ENCODE measurements at places on chromosomes 1 and 21.

DNA sequence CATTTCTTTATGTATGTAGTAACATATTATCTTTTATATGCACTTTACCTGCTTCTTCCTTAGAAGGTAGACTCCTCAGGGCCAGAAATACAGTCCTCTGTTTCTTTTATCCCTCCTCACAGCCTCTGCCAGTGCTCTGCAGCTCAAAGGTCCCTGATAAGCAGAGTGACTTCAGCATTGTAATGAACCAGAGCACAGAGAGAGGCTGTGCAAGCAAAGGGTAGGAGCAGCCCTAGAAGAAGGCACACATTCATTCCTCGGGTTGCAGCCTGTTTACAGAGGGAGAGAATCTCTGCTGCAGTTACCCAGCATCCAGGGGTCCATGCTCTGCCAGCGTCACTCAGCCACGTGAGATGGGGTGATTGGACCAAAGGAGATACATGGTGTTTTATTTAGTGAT, 101.1 kb downstream of the RHOU start:
- no peak for DNase-seq

DNA sequence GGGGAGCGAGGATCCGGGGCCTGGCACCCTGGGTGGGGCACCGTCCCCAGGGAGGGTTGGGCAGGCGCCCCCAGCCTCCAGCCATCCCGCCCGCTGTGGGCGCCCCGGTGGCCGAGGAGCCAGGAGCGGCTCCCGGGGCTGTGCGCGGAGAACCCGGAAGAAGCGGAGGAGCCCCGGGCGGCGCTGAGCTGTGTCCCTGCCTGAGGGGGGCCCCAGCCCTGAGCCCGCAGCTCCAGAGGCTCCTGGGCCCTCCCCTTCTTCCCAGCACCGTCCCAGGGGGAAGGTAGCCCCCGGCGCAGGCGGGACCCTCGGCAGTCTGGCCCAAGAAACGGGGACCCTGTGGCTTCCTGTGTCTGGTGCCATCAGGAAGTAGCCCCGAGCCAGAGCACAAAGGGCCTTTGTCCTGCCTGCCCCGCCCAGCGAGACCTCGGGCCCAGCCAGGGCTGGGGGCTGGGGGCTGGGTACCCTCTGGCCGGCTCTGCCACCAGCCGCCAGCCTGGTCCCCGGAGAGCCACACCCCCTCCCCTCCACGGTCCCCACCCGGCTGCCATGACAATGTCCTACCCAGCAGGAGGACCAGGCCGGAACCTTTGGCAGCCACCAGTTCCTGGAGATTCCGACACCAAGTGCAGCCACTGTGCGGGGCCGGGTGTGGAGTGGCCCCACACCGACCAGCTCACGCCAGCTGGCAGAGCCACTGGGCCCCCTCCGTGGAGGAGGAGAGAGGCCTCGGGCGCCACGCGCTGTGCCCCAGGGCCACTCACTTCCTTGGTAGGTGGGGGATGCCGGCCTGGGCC, 15.6 kb upstream of the TTLL10 start:
- no peak for DNase-seq

DNA sequence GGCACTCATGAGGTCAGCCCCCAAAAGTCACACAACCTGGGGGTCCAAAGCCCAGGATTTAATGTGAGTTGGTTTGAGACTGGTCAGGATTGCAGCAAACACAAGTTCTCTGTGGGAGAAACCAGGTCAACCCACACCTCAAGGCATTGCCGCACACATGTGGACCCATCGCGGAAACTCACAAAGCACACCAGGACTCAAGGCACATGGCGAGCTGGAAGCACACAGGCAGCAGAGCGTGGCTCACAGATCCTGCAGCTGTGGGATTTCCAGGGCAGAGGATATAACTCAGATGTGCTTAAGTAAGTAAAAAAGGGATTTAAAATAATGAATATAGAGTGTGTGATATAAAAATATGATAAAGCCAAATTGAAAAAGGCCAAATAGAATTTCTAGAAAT, 51.6 kb upstream of the ADARB1 start:
- no peak for DNase-seq

DNA sequence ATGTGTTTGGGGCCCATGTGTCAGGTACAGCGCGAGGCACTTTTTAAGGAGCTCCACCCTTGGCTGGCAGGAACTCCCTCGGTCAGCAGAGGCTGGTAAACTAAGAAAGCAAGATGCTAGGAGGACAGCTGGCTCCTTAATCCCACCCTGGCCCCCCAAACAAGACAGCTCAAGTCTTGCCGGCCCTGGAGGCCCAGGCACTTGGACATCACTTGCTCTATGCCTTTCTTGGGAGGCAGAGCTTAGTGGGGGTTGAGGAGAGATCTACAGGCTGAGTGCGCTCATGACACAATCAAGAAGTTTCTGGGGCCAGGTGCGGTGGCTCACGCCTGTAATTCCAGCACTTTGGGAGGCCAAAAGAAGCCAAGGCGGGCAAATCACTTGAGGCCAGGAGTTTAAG, 78.1 kb downstream of the CD34 start:
- no peak for DNase-seq

GRCh38 chr1:21152423-21153100, 24.1 kb downstream of the EIF4G3 start:
- DNase-seq, result no peak

- DNase-seq, result no peak
These were observed 42.2 kb downstream of the ATP1B1 start for GRCh38 chr1:169148472-169149252.

- DNase-seq, result no peak
These were observed 29.0 kb downstream of the METTL18 start for GRCh38 chr1:169765580-169766331.

- DNase-seq, result no peak
These were observed 20.1 kb upstream of the CLCA1 start for GRCh38 chr1:86448670-86449069.

GRCh38 chr1:103958699-103959098, 209.0 kb downstream of the AMY1C start:
- no peak for DNase-seq

- no peak for DNase-seq
These were observed 6.2 kb upstream of the B3GALT2 start for GRCh38 chr1:193192586-193192985.

DNA sequence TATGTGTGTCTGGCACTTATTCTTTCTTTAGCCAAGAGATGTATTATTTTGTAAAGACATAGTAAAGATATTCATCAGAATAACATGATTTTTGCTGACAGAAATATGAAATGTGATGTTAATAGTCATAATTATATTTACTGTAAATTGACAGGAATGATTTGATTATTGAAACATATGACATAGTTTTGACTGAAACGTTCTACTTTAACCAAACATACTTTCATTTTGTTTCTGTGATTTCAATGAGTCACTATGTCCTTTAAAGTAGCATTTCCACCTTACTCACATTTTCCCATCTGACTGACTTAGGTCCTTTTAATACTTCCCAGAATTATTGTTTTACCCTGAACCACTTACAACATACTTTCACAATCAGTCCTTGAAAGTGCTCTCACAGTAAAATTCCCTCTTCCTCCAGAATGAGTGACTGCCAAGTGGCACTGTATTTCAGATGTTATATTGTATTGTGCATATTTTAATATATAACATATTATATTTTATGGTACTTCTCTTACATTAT, 437.9 kb downstream of the NCAM2 start:
- no peak for DNase-seq

GRCh38 chr1:184624051-184624450, 130.6 kb downstream of the EDEM3 start:
- no peak for DNase-seq

- DNase-seq, result peak; percentile 71
These were observed at the start of gene TRIM45 for GRCh38 chr1:117121589-117122329. Gene TRIM45, minus strand, starts transcription at chr1:117121749. Its CDS starts 548 bp downstream, at chr1:117121201.
